ENCODE measurements at places on chromosomes 1 and 21.

DNA sequence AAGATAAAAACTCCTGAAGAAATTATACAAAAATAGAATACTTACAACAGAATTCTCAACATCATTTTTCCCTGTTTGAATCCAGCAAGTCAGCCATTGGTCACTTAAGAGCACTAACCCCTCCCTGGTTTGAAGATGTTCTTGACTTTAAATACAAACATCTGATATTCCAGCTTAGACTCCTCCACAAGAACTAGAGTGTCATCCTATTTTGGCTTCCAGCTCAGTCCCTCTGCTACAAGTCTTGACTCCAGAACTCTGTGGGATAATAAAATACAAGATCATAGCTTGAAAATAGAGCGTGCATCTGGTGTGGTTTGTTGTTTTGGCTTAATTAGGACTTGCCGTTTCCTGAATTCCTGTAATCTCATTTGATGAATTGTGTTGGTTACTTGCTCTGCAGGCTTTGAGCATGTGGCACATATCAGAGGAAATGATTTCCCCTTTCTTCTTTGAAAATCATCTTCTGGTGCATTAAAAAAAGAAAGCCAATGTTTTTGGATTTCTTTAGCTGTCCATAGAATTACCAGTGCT lies 63.7 kb upstream of the DPT start:
- DNase-seq, result no peak

DNA sequence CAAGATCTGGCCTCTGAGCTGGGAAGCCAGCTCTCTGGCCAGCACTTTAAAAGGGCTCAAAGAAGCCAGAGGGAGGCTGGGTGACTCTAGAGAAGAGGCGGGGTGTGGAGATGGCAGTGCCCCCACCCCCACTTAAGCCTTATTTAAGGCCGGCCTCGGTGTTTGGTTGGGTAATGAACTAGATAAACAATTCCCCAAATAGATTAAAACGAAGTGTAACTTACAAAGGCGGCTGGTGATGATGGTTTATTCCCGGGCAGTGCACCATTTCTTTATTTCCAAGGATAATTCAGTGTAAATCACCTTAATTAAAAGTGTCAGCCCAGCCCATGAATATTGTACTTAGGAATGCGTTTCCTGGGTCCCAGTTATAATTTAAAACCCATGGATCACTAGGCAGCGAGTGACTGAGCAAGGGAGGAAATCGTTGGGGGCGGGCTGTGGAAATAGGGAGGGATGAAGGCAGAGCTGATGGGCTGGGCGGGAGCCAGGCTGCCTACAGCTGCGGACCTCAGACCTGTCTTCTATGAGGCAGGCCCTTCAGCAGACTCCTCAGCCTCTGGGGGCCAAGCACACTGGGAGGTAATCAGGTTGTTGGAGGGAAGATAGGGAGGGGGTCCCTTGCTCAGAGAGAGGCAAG lies 54.9 kb downstream of the TMEM53 start:
- peak; percentile 88 for DNase-seq

DNA sequence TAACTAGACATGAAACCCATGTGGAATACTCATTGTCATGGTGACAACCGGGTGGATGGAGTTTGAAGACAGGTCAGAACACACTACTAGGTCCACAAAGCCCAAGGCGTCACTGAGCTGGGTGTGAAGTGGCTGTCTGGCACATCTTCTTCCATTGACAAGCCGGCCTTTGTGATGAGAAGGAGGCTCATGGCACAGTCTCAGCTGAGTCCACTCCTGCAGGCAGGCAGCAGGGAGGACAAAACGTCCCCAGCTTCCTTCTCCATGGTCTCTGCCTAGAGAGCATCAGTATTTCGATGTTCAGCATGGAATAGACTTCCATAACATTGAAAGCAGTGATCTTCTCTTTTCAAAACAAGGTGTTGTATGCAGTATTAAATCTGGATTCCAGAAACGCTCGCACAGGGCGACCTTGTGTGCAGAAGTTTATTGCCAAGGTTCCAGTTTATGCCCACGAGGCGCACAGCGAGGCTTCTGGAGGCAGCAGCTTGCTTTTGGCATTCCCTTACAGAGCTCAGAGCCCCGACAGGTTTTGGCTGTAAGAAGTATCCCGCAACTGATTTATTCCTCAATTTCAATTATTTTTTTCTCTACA lies 104.2 kb downstream of the SIM2 start:
- no peak for DNase-seq

DNA sequence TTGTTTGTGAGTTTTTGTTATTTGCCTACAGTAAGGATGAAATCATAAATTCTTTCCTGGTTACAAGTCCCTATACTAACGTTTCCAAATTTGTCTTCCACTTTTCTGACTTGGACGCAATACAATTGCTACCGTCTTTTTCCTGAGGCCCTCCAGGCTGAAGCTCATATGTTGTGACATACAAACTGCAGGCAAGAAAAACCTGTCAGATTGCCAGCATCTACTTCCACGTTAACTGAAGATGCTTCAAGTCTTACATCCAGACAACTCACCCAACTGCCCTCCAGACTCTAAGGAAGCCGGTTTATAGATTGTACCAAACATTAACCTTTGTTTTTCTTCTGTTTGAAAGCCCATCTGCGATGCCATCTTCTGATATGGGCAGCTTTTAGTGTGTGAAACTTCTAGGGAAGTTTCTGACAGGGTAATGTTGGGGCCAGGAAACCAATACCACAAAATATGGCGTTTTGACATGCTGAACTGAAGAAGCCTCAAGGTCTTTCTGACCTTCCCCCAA lies 21.4 kb upstream of the RNF11 start:
- DNase-seq, result peak; percentile 23

- DNase-seq, result no peak
Measured at GRCh38 chr1:47996406-47997226, 569 bp downstream of the TRABD2B start.

Data from amniotic stem cell (primary cell).